Activated naive CD4-positive, alpha-beta T cell (primary cell): ENCODE measurements at places on chromosomes 3 and 15.

GRCh38 chr3:195114786-195115599 is 156.0 kb downstream of the XXYLT1 start:
- DNase-seq = no peak

DNA sequence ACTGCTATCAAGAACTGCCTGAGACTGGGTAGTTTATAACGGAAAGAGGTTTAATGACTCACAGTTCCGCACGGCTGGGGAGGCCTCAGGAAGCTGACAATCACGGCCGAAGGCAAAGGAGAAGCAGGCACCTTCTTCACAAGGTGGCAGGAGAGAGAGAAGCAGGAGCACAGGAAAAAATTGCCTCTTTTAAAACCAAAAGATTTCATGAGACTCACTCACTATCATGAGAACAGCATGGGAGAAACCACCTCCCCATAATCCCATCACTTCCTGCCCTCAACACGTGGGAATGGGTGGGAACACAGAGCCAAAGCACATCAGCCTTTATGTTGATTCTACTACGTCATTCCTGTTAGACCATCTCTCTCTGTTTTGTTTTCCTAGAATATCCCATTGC is 650.9 kb upstream of the SEMA6D start:
- DNase-seq = no peak

DNA sequence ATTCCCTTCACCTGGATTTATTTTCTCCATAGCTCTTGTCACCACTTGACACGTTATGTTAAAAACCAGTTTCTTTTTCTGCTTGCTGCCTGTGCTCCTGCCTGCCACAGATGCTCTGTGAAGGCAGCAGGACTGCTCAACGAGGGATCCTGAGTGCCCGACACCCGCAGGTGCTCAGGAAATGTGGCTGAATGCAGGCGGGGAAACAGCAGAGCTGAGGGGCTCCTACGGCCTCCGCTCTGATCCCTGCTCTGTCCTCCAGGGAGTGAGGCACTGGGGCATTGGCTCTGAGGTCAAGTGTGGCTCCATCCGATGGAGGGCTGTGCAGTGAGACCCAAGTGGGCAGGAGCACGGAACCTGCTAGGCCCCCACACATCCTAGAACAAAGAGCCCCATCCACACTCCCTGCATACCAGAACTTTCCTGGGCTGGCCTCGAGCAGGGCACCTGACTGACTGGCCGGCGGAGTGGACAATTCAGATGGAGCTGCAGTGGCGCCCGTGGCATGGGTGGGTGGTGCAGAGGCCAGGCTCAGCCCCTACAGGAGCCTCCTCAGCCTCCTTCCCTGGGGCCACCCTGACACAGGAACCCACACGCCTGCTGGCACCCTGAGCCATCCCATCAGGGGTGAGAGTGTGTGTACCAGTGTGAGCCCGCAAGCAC is 27.9 kb downstream of the IQSEC1 start:
- DNase-seq = no peak

DNA sequence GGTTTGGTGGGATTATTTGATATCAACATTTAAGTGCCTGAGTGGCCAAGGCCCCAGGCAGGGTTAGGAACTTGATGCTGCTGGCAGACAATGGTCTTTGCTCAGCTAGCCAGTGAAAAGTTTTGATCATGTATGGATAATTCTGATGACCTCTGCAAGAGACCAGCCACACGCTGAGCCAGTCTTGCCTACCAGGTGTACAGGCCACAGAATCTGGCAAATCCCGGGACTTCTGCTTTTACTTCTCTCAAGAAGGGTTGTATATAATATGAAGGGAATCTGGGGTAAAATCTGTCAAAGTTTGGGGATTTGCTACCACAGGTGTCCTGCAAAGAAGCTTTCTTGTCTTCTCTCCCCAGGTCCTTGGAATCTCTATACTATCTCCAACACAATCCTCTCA is 331.4 kb upstream of the GOLIM4 start:
- no peak for DNase-seq

GRCh38 chr3:37435572-37435971 is 261.2 kb upstream of the LRRFIP2 start:
- no peak for DNase-seq

GRCh38 chr3:4153771-4154170 is 149.4 kb upstream of the SETMAR start:
- no peak for DNase-seq
